ENCODE measurements at places on chromosomes 13 and 19.

DNA sequence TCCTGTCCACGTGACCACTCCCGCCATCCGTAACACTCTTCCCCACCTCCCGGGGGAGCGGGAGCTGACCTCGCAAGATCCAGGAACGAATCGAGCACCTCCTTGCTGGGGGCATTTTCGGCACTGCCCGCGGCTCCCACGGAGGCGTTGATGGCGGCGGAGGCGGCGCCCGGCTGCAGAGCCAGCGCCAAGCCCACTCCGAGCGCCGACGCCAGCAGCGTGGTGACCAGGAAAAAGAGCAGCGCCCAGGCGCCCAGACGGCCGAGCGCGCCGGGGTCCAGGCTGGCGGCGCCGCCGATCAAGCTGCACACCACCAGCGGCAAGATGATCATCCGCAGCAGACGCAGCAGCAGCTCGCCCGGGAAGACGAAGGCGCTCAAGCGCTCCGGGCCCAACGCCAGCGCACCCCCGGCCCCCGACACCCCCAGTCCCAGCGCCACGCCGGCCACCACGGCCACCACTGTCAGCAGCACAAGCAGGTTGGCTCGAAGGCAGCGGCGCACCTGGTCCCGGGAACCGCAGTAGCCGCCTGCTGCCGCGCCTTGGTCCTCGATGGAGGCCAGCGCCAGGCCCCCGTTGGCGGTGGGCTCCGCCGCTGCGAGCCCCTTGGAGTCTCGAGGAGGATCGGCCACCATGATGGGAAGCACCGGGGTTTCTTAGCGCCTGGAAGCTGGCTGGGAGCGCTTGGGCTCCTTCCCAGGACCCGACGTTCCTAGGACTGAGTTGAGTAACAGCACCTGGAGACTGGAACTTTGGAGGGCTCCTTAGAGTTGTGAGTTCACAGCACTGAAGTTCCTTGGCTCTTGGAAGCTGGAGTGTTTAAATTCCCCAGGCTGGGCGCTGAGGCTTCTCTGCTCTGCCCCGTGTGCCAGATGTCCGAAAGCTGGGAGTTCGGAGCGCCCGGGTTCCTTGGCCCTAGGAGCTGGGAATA is 798 bp downstream of the SLC1A5 start:
- DNase-seq: no peak

DNA sequence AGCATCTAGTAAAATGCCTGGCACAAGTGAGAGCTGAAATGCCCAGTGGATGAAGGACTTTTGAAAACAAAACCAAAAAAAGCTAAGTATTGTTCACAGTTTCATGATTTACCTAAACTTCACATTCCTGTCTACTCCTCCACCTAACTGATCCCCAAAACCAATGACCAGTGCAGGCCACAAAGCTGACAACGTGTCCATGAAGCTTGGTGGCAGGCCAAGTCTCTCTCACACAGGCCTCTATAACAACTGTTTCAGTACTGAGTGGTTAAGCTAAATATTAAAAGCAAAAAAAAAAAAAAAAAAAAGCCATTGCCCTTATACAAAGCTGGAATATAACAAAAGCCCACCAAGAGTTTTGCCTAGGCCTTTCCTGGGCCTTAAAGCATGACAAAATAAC is 36.4 kb downstream of the STK24 start:
- DNase-seq: no peak

- no peak for DNase-seq
Measured at GRCh38 chr13:38664906-38665305, 22.0 kb upstream of the FREM2 start.

DNA sequence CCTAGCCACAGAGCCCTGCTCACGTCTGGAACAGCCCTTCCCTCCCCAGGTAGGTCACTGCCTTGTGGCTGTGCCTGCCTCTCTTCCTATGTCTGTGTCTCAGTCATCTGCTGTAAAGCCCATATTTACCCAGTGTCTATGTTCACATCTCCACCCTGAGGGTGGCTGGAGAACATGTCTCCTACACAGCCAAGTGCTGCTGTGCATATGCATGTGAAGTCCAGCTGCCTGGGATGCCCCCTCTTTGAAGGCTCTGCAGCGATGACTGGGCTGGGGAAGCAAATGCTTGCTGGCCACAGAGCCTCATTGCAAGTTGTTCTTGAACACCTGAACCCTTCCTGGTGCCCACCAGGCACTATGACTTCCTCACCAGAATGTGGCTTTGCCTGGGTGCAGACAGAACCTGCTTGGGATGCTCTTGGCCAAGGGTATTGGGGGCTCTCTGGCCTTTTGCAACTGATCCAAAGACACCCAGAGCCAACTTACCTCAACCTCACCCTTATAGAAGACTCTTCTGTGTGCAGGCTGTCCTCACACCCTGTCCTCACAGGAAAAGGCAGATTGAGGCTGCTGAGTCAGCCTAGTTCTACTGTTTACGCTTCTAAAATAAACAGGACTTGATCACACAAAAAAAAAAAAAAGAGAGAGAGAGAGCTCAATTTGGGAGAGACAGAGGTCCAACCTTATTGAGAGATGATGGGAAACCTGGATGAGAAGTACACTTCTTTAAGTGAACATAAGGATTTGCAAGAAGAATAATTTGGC is 26.5 kb downstream of the MRPL57 start:
- no peak for DNase-seq

DNA sequence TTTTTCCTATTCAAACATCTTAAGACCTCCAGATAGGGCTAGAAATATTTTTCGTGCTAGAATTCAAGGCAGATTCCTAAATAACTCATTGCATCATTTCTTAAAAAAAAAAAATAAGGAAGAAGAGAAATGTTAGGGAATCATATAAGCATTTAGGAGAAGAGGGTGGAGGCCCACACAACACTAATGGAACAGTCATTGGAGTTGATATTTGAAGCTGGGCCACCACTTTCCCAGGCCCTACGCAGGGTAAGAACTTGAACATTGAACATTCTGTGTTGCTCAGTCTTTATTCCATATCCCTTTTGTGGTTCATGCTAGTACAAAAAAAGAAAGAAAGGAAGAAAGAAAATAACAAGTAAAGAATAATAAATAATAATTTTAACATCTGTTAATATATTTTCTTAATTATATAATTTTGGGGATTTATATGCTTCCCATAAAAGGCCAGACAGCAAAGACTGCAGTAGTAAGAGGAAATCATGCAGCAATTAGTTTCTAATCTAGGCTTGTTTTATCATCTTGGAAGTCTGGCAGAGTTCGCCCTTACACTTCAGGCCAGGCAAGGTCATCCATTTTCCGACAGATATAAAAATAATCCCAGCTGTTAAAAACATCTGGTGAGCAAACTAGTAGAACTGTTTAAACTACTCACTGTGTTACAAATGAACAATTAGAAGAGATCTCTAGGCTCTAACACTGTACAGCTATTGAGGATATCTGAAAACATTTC is 127.7 kb downstream of the FRY start:
- DNase-seq: no peak

DNA sequence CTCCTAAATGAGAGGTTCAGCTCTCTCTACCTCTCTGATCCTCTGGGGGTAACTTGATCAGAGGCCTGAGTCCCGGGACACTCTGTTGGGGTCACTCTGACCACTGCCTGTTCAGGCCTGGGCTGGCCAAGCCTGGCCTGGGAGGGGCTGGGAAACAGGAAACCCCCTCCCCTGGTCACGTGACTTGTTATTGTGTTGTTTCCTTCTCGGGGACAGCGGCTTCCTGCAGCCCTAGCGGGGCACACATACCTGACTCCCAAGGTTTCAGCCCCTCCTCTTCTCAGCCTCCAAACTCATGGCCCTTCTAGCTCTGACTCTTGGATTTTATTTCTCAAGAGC is at the start of gene USHBP1:
TSS of gene USHBP1 (minus strand) at position 105 of the 339 bp plus-strand sequence. CDS start 446 bp downstream, outside the sequence.
- DNase-seq: no peak

GRCh38 chr19:32866061-32866460 is 3.5 kb downstream of the SLC7A9 start:
- DNase-seq: no peak
